ENCODE measurements at places on chromosomes 1 and 21.

- DNase-seq, result no peak
Measured at GRCh38 chr1:61293197-61293596, 210.8 kb downstream of the NFIA start.

GRCh38 chr1:94120991-94121390 is at the start of gene ABCA4:
Gene ABCA4 (minus strand): TSS chr1:94121148. CDS start chr1:94121045, 103 bp downstream.
- no peak for DNase-seq

DNA sequence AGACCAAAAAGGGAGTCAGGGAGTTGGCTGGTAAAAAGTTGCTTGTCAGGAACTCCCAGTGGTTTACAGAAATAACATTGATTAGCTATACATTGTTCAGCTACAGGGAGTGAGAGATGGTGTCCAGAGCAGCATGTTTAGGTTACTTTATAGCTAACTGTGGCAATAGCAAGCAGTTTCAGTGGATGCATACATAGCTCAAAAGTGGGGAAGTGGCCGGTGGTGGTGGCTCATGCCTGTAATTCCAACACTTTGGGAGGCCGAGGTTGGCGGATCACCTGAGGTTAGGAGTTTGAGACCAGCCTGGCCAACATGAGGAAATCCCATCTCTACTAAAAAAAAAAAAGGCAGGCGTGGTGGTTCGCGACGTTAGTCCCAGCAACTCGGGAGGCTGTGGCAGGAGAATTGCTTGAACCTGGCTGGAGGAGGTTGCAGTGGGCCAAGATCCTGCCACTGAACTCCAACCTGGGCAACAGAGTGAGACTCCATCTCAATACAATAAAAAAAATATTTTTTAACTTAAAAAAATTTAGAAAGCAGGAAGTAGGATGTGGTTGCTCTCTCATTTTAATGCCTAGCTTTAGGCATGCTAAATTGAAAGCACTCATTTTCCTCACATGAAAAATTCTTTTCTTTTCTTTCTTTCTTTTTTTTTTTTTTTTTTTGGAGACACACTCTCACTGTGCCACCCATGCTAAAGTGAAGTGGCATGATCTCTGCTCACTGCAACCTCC is 109.7 kb downstream of the PPIAL4G start:
- peak; percentile 34 for DNase-seq

DNA sequence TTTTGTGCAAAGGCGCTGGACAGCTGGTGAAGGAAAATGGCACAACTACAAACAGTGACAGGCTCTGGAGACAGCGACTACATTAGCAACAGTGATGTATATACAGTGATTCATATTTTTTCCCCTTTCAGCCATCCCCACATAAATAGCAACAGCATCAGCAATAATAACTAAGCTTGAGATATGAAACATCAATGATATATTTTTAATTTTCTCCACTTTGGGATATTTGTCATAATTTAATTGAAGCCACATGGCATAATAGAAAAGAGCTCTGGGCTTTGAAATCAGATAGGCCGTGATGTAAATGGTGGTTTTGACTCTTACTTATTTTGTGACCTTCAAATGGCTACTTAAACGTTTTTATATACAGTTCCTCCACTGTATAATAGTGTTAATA is 764.3 kb upstream of the PRMT6 start:
- no peak for DNase-seq

DNA sequence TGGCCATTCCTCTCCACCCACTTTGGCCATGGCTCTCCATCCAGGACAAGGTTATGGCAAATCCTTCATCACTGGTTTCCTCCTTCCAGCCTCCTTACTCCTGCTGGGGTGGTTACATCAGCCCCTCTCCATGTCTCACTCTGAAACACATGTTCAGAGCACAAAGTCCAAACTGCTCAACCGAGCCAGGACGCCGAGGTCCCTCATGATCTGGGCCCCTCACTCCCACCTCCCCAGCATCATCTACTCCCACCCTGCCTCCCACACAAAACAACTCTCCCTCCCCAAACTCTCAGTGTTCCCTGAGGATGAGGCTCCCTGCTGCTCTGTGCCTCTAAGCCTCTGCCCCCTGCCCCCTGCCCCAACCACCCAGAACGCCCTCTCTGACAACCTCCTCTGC is 33.3 kb upstream of the ZBTB40 start:
- no peak for DNase-seq

- DNase-seq, result no peak
Measured at GRCh38 chr1:84156210-84156621, 12.1 kb downstream of the PRKACB start.

DNA sequence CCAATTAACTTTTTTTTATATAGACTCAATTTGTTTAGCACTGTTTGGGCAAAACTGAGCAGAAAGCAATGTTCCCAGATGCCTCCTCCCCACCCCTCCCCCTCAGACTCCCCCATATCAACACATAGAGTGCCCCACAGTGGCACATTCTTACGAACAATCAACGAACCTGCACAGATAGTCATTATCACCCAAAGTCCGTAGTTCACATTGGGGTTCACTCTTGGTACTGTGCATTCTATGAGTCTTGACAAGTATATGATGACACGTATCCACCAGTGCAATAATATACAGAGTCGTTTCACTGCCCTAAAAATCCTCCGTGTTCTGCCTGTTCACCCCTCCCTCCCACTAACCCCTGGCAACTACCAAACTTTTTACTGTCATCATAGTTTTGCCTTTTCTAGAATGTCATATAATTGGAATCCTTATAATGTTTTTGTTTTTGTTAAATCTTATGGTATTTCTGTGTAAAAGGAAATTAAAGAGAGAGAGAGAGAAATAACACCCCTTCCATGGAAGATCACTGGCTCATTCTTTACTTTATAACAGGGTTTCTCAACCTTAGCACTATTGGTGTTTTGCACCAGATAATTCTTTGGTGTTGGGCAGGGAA is 37.2 kb upstream of the HNRNPU start:
- no peak for DNase-seq

DNA sequence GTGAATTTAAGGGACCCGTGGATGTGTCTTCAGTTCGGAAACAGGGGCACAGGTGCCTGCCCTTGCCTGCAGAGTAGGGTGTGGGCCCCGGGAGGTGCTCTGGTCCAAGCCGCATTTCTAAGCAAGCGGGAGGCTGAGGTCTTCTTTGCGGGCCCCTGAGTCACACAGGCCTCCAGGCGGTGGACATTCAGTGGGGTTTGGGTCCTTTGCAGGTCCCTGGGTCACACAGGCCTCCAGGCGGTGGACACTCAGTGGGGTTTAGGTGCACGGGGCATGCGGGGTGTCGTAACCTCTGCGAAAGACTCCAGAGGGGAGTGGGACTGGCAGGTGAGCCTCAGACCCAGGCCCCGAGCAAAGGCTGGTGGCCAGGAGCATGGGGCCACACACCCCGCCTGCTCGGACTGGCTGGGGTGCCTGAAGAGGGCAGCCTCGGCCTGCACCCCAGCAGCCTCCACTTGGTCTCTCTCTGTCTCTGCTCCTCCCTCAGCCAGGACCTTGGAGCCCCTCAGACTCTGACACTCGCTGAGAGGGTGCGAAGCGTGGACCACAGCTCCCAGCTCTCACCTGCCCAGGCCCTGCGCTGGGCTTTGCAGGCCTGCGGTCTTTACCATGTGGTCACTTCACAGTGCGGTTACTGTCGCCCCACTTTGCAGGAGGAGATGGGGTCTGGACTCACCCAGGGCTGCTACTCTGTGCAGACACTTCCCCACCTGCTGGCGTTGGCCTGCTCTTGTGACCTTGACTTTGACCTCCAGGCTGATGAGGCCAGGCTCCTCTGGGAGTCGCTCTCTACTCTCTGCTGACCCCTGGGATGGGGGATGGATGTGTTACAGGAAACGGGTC is 6.0 kb upstream of the AGPAT3 start:
- no peak for DNase-seq

DNA sequence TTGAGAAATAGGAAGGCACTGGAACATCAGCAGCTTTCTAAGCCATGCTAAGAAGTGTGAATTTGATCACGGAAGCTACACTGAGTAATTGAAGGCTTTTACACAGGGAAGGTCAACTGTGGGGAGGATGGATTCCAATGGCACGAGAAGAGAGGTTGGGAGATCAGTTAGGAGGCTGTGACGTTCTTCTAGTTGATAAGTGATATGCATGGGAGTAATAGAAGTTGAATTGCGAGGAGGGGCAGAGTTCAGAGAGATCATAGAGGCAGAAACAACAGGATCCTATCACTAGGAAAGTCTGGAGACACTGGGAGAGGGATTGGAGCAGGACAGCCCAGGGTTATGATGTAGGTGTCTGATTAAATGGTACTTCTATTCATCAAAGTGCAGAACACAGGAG is 16.2 kb downstream of the LMOD1 start:
- DNase-seq, result no peak
